ENCODE measurements at places on chromosomes 1 and 21.

DNA sequence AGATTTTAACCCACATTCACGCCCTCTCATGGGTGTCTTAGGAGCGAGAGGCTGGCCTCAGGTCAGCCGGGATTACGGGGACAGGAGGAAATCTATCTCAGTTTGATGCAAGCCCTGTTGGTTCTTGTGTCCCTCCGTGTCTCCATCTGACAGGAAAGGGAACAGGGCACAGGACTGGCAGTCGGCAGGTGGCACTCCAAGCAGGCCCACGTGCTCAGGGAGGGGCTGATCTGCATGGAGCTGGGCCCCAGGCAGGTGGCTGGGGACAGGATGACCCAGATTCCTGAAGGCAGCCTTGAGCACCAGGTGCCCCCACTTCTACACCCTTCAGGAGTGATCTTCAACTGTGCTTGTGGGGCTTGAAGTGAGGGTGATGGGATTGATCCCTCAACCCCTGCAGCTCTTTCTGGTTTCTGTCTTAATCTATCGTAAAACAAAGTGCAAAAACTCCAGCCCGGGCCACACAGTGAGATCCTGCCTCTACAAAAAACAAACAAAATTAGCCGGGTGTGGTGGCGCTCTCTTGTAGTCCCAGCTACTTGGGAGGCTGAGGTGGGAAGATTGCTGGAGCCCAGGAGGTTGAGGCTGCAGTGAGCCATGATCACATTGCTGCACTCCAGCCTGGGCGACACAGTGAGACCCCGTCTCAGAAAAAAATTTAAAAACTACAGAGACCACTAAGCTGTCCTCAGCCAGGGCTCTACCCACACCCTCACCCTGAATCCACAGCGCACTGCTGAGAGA lies 8.3 kb downstream of the PLEKHG5 start:
- no peak for DNase-seq

GRCh38 chr1:16146279-16147155 lies 9.4 kb downstream of the EPHA2 start:
- no peak for DNase-seq

GRCh38 chr21:42747276-42747701 lies 93.9 kb downstream of the PDE9A start:
- DNase-seq: no peak

GRCh38 chr1:184406479-184406878 lies 19.6 kb downstream of the C1orf21 start:
- DNase-seq: no peak

- DNase-seq: no peak
Observed at GRCh38 chr1:91763252-91763651, 122.7 kb downstream of the TGFBR3 start.

DNA sequence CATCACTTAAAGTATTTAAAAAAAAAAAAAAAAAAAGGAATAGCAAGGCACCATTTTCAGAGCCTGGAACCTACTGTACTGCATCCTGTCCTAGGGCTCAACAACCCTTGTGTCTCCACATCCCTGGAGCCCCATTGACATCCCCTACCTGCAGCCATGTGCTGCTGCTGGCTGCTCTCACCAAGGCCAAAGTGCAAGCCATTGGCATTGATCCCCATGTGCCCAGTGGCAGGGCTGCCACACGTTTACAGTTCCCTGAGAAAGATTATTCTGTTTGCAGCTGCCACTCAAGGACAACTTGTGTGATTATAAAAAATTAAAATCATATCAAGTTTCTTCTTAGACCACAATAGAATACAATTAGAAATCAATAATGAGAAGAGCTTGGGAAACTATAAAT lies 129.9 kb downstream of the LHX8 start:
- DNase-seq: no peak

GRCh38 chr1:92343061-92343460 lies 44.2 kb downstream of the RPAP2 start:
- DNase-seq: no peak

GRCh38 chr1:57118948-57119603 lies 153.3 kb upstream of the C8B start:
- no peak for DNase-seq

DNA sequence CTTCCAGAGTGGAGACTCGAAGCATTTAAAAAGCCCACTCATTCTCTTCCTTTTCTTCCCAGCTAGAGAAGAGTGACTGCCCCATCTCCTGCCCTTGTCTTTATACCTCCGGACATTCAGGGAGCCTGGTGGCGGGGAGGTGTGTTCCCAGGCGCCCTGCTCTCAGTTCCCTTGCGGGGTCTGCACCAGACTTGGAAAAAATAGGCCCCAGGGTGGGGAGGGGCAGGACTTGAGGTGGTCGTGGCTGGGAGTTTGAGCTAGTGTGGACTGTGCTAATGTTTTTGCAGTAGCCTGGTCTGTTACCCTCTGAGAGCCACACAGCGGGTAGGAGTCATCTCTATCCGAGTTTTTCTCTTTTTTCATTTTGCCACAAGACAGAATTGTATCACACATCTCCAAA lies 139.1 kb downstream of the PEX14 start:
- DNase-seq: no peak

DNA sequence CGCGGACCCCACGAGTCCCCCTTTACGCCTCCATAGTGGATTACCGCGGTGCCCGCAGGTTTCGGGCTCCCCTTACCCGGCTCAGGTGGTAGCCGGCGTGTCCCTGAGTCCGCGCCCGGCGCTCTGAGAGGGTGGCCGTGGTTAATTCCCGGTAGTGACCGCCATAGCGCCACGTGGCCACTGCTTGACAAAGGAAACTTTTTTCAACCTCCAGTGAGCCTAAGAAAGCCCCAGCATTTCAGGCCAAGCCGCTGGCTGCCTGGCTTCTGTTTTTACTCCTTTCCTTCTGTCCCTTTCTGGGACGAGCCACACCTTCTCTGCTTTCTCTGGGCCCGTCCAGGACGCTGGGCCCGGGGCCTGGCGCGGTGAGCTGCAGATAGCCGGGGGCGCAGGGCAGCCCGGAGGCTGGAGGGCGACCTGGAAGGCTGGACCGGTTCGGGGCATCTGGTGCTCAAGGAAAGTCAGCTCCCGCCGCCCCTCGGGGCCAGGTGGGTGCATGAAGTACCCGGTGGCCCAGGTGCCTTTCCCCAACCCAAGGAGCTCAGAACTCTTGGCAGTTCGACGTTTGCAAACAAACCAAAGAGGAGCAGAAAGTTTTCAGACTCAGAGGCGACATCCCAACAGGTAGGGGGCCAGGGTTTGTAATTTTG lies 540 bp upstream of the C1orf198 start:
- no peak for DNase-seq

- no peak for DNase-seq
Observed at GRCh38 chr1:151728151-151729054, 7.1 kb downstream of the RIIAD1 start.

DNA sequence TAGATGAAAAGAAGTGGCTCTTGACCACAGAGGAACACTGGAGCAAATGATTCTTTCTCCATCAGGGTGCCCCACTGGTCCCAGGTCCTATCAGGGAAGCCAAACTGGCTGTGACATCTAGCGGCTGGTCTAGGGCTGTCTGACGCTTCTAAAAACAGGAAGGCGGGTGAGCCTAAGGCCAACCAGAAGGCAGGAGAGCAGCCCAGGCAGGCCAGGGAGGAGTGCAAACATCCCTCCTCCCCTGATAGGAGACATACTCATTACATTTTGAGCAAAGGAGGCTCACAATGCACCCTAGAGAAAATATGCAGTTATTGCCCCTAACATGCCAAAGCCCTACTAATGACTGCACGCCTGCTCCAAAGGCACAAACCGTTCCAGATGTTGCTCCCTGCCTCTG lies 10.4 kb upstream of the FOXE3 start:
- DNase-seq: no peak

DNA sequence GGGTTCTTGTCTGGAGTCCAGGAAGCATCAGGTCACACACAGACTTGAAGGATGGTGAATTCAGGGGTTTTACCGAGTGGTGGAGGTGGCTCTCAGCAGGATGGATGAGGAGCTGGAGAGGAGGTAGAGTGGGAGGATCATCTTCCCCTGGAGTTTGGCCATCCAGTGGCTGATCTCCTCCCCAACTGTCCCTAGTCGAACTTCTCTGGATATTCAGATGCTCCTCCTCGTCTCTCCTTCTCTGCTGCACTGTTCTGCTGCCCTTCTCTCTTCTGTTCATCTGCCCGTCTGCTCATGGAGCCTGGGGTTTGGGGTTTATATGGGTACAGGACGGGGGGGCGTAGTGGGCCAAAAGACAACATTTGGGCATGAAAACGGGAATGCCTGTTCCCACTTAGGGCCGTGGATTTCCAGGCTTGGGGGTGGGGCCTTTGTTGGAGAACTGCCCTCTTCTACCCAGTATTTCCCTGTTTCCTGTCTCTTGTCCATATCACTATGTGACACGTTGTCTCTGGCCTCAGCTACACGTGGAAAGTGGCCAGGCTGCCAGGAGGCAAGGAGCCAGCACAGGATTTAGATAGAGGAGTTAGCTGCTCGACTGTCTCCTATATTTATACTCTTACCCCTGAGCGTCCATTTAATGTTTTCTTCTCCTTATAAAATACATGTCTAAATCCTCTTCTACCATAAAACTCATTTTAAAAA lies 76.7 kb downstream of the SIPA1L2 start:
- no peak for DNase-seq

GRCh38 chr1:180863158-180863775 lies 49.4 kb upstream of the KIAA1614 start:
- DNase-seq: no peak

DNA sequence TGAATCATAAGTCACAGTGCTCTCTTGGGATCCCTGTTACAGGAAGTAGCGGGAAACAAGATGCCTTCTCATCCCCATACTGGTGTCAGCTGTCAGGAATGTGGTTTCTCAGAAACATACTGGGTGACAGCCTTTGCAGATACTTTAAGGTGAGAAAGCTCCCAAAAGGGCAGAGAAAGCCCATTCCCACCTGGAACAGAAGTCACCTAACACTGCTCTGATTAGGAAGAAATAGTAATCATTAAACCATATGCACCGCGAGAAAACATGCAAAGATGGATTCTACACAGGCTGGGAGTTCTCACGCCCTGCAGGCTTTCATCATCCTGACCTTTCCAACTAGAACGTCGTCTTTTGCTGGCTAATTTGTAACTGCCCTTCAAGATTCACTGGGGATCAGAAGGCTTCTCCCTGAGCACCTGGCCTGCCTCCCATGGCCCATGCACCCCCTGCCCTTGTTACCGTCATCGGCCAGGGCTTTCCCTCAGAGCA lies 46.2 kb upstream of the SLC44A3 start:
- no peak for DNase-seq

DNA sequence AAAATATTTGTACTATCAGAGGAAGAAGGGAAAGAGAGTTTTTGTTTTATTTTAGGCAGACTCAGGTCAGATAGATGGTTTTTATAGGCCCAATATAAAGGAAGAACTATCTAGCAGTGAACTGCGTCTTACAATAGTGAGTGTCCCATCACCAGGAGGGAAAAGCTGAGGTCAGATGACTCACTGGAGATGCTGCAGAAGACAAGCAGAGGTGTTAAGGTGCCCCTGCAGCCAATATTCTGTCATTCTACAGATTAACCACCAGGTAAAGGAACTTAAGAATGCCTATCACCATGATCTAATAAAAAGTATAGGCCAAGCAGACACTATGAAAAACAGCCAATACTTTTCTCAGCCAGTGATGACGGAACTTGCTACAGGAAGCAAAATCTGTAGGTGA lies 29.6 kb downstream of the IVNS1ABP start:
- no peak for DNase-seq

- no peak for DNase-seq
Observed at GRCh38 chr21:45220071-45220481, 67.6 kb downstream of the POFUT2 start.

DNA sequence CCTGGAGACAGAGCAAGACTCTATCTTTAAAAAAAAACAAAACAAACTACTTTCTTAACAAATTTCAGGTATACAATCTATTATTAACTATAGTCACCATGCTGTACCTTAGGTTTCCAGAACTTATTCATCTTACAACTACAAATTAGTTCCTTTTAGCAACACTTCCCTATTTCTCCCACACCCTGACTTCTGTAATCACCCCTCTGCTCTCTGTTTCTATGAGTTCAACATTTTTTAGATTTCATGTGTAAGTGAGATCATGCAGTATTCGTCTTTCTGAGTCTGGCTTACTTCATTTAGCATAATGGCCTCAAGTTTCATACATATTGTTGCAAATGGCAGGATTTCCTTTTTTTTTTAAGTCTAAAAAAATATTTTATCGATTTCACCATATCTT lies 77.9 kb upstream of the LPGAT1 start:
- no peak for DNase-seq

GRCh38 chr21:28723646-28724045 lies 269.0 kb downstream of the LTN1 start:
- no peak for DNase-seq

DNA sequence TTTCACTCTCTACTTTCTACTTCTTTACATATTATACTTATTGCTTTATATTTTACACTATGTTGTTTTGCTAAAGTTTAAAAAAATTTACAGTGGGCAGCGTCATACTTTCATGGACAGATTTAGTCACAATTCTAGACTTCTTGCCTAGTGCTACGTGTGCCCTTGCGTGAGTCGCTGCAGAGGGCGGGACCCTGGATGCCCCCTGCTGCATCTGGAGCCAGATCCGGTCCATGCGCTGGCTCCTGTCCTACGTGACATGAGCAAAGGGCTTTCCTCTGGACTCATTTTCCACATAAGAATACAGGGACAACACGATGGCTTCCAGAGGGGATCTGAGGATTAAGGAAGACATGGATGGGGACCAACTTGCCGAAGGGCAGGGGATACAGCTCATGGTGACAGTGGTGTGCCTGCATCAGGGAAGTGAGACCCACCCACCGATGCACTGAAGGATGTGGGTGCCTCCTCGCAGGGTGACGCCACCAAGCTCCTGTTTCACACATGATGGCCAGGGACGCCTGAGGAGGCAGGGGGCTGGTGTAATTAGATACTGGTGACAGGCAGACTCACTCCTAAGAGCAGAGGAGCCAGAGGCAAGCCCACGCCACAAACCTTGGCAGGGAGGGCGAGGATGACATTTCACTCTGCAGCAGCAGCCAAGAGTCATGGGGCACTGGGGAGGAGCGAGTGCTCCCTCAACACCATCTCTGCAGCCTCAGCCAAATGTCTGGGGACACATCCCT lies 86.6 kb downstream of the DMRTB1 start:
- DNase-seq: peak; percentile 53

- DNase-seq: no peak
Observed at GRCh38 chr1:208829595-208829994, 585.4 kb upstream of the PLXNA2 start.

- DNase-seq: no peak
Observed at GRCh38 chr1:23979387-23979880, 693 bp downstream of the SRSF10 start.

- DNase-seq: no peak
Observed at GRCh38 chr1:33576821-33577599, 104.6 kb downstream of the ZSCAN20 start.

DNA sequence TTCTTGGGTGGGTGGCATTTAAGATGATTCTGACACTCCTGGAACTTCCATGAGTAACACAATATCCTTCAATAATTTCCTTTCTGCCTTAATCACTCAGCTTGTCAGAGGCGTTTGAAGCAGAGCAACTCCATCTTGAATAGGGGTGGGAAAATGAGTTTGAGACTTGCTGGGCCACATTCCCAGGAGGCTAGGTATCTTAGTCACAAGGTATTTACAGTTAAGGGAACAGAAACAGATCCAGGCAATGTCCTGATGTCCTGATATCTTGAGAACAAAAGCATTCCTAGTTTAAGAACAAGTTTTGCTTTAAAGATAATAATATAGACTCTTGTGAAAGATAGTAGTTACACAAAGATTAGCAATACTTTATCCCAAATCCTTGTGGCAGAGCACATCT lies 76.6 kb upstream of the KIAA0040 start:
- DNase-seq: no peak

- no peak for DNase-seq
Observed at GRCh38 chr21:25400427-25400826, 206.9 kb downstream of the MRPL39 start.

- no peak for DNase-seq
Observed at GRCh38 chr1:199404976-199405375, 622.5 kb upstream of the NR5A2 start.

Measured in activated effector memory CD4-positive, alpha-beta T cell treated with anti-CD3 and anti-CD28 coated beads, Interleukin-2, amount 50 U/mL, for 16 hours (primary cell).